ENCODE measurements at places on chromosomes 13 and 19.

DNA sequence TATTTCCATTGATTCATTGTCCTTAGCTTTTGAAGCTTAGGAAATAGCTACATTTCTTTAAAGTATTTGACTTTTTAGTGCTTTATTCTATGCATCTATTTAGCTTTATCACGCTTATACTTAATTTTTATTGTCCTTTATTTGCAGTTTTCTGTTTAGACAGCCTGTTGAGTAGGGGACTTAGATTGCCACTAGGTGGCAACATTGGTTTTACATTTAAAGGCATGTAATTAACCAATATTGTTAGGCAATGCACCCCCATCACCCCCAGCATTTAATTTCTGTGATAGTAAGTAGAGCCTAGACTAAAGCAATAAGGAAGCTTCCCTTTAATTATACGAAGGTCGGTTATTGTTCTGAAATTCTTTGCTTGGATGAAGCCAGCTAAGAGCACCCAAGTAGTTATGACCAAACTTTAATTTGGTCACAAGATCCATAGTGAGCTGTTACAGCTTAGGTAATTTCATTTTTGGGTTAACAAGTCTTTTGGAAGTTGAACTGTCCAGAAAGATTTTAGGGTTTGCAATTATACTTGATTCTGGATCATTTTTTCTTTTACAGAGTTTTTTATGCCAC lies 36.5 kb downstream of the B3GLCT start:
- DNase-seq, result no peak

- no peaks in the 10 kb centered on the region for H3K4me1 ChIP-seq
- no peak overlapping the region for H3K4me3 ChIP-seq
- no peak overlapping the region for H3K27ac ChIP-seq
- DNase-seq, result no peak
Measured at GRCh38 chr19:19257137-19257536, 16.0 kb downstream of the TM6SF2 start.

DNA sequence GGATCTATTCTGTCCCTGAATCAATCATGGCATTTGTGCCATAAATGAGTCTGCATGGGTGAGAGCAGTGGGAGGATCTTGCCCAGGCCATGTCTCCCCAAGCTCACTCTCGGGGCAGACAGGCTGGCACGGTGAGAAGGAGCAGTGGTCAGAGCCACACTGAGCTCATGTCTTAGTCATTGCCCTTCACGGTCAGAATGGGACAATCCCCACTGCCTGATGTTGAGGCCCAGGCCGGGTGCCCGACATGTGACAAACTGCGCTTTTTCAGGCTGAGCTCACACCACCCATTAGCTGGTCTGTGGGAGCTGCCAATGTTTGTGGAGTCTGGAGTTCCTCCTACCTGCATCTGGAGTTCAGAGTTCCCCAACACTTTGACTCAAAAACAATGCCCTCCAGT lies 481.9 kb downstream of the COG6 start:
- H3K27ac ChIP-seq, result no peak overlapping the region
- H3K27me3 ChIP-seq, result no peaks in the 10 kb centered on the region
- H3K4me3 ChIP-seq, result no peak overlapping the region
- no peaks in the 10 kb centered on the region for H3K4me1 ChIP-seq

DNA sequence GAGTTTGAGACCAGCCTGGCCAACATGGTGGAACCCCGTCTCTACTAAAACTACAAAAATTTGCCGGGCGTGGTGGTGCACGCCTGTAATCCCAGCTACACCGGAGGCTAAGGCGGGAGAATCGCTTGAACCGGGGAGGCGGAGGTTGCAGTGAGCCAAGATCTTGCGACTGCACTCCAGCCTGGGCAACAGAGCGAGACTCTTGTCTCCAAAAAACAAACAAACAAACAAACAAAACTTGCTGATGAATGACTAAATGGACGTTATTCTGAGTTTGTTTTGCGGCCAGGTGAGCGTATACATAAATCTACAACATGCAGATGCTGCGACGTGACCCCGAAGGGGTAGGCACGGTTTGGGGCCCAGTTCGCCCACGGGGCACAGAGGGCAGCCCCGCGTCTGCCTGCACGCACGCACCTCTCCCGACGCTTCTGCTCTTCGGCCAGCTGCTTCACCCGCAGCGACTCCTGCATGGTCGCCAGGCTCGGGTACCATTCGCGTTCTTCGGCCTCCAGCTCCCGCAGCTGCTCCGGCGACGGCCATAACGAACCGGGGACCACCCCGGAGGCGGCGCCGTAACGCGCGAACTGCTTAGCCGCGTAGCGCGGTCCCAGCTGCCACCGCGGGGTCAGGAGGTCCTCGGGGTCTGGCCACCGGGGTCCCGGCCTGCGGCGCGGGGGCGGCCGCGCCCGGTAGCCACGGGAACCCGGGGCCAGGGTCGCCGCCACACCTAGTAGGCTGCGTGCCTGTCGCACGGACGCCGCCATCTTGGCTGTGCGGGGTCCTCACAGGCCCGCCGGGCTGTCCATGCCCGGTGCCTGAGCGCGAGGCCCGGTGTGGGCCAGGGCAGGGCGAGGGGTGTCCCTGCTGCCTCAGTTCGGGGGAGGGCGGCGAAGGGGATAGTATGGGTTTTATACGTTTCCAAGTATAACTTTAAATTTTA lies at the start of gene GADD45GIP1:
GADD45GIP1 (minus strand) TSS at position 778 of the 943 bp plus-strand sequence; CDS start at position 767, 11 bp downstream.
- H3K4me1 ChIP-seq, result no peaks in the 10 kb centered on the region
- H3K4me3 ChIP-seq, result peak within 1 kb of the TSS; percentile 86
- peak; percentile 83 for DNase-seq
- H3K27ac ChIP-seq, result peak within 1 kb of the TSS; percentile 85
- peaks cover 26% of the 10 kb centered on the region for H3K36me3 ChIP-seq
- no peaks in the 10 kb centered on the region for H3K27me3 ChIP-seq

DNA sequence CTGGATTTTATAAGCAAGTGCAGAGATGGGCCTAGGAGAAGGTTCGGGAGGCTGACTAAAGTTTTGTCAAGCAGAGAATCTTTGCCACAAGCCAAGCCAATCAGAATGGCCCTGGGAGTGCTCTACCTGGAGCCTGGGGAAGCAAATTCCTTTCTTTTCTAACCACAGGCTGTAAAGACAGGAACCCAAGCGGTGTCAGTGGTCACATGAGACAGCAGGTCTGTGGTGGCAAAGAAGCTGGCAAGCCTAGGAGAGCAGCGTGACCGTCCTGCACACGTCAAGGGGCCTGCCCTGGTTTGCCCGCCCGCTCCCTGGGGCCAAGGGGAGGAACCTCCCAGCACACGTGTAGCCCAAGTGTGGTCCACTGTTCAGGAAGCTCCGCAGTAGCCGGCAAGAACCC lies 90.8 kb downstream of the IPO5 start:
- H3K27ac ChIP-seq, result no peak overlapping the region
- H3K4me1 ChIP-seq, result no peaks in the 10 kb centered on the region
- no peaks in the 10 kb centered on the region for H3K36me3 ChIP-seq

GRCh38 chr13:38366954-38367645 lies 17.4 kb downstream of the UFM1 start:
- H3K36me3 ChIP-seq, result no peaks in the 10 kb centered on the region
- H3K4me1 ChIP-seq, result no peaks in the 10 kb centered on the region
- no peak for DNase-seq
- H3K27ac ChIP-seq, result no peak overlapping the region
- H3K27me3 ChIP-seq, result no peaks in the 10 kb centered on the region

DNA sequence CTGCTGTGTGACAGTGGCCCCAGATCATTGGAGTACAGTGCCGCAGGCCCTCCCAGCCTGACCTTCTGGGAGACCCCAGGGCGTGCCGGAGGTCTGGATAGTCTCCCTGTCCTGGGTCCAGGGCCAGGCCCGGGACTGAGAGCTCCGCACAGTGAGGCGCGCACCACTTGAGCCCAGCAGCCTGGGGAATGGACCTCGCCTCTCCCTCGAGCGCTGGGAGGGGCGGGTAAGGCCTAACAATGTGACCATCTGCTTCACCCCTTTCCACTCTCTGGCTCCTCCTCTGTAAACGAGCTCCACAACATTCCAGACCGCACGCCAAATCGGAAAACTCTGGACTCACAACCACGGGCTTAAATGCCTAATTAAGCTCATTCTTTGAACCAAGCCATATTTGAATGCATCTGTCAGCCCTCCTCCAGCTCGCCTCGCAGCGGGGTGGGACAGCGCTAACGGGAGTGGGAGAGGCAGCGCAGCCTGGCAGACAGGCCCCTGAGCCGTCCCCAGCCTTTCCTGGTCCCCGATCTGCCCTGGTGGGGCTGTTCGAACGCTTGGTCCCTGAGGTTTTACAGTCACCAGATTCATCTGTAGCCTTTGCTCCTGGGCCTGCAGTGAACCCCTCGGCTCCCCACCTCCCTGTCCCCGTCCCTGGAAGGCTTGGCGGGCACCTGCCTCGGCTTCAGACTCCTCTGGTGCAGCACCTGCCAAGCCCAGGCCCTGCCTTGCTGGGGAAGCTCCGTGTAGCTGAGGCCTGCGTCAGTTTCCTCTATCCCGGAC lies 120.7 kb upstream of the VSTM2B start:
- H3K27ac ChIP-seq, result no peak overlapping the region
- no peaks in the 10 kb centered on the region for H3K36me3 ChIP-seq
- no peaks in the 10 kb centered on the region for H3K27me3 ChIP-seq
- no peak for DNase-seq

- H3K4me3 ChIP-seq, result no peak within 1 kb of the TSS
- DNase-seq, result no peak
- H3K27me3 ChIP-seq, result no peaks in the 10 kb centered on the region
- no peaks in the 10 kb centered on the region for H3K4me1 ChIP-seq
Measured at GRCh38 chr19:53881482-53882390, at the start of gene PRKCG. PRKCG (plus strand) TSS chr19:53882197; CDS start chr19:53882495, 298 bp downstream.

GRCh38 chr13:25871389-25872125 lies 180.3 kb downstream of the SHISA2 start:
- no peaks in the 10 kb centered on the region for H3K27me3 ChIP-seq
- no peaks in the 10 kb centered on the region for H3K4me1 ChIP-seq
- H3K36me3 ChIP-seq, result no peaks in the 10 kb centered on the region
- H3K4me3 ChIP-seq, result no peak overlapping the region
- H3K27ac ChIP-seq, result no peak overlapping the region

- no peaks in the 10 kb centered on the region for H3K4me1 ChIP-seq
- H3K27me3 ChIP-seq, result no peaks in the 10 kb centered on the region
Measured at GRCh38 chr13:43021926-43022670, 1.3 kb upstream of the DNAJC15 start.

DNA sequence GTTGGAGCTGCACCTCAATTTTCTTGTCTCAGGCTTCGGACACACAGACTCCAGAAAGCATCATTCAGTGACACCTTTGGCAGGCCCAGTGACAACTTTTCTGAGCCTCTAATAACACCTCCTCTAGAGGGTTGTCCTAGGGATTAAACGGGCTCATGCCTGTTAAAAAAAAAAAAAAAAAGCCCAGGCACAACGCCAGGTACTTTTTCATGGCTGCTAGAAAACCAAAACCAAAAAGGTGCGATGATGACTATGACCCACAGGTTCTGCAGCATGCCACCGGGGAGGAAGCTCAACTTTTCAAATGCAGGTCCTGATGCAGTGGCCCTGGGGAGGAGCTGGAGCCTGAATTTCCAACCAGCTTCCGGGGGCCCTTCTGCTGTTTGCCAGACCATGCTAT lies 184.2 kb downstream of the ABCC4 start:
- no peaks in the 10 kb centered on the region for H3K27me3 ChIP-seq
- no peak overlapping the region for H3K4me3 ChIP-seq
- H3K4me1 ChIP-seq, result no peaks in the 10 kb centered on the region
- no peak for DNase-seq

GRCh38 chr19:29001597-29002245 lies 211.2 kb downstream of the UQCRFS1 start:
- no peaks in the 10 kb centered on the region for H3K36me3 ChIP-seq
- H3K4me1 ChIP-seq, result no peaks in the 10 kb centered on the region
- no peak overlapping the region for H3K27ac ChIP-seq
- no peak overlapping the region for H3K4me3 ChIP-seq
- no peak for DNase-seq

DNA sequence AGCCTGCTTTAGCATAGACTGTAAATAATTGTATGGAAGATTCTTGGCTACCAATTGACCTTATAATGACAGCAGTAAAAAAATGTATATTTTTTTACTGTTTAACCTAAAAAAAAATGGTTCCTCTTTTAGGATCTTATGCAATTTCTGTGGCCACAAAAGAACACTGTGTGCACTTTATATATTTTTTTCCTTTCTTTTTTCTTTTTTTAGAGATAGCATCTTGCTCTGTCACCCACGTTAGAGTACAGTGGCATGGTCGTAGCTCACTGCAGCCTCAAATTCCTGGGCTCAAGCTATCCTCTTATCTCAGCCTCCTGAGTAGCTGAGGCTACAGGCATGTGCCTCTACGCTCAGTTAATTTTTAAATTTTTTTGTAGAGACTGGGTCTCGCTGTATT lies 6.1 kb downstream of the FLT3 start:
- no peaks in the 10 kb centered on the region for H3K36me3 ChIP-seq
- no peaks in the 10 kb centered on the region for H3K27me3 ChIP-seq
- H3K4me3 ChIP-seq, result no peak overlapping the region
- DNase-seq, result no peak
- H3K4me1 ChIP-seq, result no peaks in the 10 kb centered on the region
- no peak overlapping the region for H3K27ac ChIP-seq

DNA sequence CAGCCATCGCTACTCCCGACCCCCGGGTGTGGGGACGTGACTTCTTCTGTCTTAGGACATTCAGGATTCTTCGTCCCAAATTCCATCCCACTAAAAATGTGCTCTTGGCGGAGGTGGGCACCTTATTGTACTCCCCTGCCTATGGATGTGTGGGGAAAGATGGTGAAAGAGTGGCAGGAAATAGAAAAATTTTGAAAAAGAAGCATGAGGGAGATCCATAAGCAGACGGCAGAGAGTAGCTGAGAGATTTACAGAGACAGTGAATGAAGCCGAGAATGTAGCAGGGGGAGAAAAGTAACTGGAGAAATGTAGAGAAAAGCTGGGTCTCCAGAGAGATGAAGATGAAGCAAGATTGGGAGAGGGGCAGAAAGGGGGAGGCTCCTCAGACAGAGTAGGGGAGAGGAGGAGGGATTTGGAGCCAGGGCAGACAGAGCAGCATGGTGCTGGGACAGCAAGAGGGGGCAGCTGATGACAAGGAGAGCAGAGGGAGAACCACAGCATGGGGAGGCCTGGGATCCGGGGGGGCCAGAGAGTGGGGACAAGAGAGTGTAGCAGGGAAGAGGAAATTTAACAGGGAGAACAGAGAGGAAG lies 843 bp downstream of the ZNF610 start:
- H3K4me1 ChIP-seq, result no peaks in the 10 kb centered on the region
- no peaks in the 10 kb centered on the region for H3K36me3 ChIP-seq
- H3K27ac ChIP-seq, result no peak overlapping the region
- DNase-seq, result no peak
- H3K27me3 ChIP-seq, result no peaks in the 10 kb centered on the region
- H3K4me3 ChIP-seq, result peak overlapping the region; percentile 49

- no peaks in the 10 kb centered on the region for H3K36me3 ChIP-seq
- no peak overlapping the region for H3K4me3 ChIP-seq
- no peak for DNase-seq
- H3K27ac ChIP-seq, result no peak overlapping the region
- H3K27me3 ChIP-seq, result no peaks in the 10 kb centered on the region
Measured at GRCh38 chr13:60220072-60220471, 56.3 kb upstream of the DIAPH3 start.
